Epithelial cell of prostate (primary cell): ENCODE measurements at places on chromosomes 6 and 20.

DNA sequence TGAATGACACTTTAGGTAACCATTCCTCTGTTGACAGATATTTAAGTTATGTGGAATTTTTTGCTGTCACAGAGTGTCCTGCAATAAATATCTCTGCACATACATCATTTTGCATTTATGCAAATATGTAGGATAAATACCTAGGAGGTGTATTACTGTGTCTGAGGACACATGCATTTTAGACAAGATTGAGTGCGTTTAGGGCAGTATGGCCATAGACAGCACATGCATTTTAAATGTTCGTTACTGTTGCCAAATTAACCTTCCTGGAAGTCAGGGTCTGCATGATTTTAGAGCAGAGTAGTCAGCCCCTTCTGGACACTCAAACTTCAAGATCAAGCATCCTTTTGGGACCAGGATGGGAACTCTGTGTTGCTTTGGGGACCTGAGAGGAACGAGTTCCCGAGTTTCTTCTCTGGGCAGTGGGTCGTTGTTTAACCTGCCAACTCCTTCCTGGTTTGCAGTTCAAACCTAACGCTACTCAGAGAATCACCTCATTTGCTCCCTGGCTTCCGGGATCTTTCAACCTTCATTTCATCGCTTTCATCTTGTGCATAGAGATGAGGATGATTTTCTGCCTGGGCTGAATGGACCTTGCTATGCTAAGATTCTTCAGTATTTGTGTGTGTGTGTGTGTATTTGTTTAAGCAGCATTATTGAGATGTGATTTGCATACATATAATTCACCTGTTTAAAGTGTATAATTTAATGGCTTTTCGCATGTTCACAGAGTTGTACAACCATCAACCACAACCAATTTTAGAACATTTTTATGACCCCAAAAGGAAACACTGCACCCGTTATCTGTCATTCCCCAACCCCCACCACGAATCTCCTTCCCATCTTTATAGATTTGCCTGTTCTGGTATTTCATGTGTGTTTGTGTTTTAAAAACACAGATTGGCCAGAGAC, 9.8 kb downstream of the BCAS4 start:
- DNase-seq = no peak

- DNase-seq = no peak
These were observed 485.6 kb upstream of the SYNCRIP start for GRCh38 chr6:86128130-86128814.

- DNase-seq = no peak
These were observed 14.8 kb downstream of the CD83 start for GRCh38 chr6:14132244-14132920.

DNA sequence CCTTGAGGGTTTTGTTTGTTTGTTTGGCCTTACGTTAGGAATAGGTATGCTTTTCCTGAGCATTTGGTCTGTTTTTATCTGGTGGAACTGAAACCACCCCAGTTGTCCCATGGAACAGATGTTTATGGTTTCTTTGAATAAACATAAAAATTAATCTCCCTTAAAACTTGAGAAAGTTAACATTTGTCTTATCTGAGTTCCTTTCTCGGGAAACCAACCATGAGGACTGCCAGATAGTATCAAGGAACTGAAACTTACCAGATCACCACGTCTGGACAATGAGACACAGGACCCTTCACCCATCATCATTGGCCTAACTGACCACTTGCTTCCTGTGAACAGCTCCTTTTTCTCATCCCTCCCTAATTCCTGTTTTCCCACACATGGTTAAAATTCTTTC, 15.3 kb upstream of the HECA start:
- DNase-seq = no peak

GRCh38 chr6:27956941-27957340, at the start of gene OR2B6:
Gene OR2B6 (plus strand): TSS chr6:27957241. CDS start chr6:27957241, 0 bp downstream.
- no peak for DNase-seq

GRCh38 chr6:44456070-44456965, 68.8 kb downstream of the CDC5L start:
- DNase-seq = no peak

DNA sequence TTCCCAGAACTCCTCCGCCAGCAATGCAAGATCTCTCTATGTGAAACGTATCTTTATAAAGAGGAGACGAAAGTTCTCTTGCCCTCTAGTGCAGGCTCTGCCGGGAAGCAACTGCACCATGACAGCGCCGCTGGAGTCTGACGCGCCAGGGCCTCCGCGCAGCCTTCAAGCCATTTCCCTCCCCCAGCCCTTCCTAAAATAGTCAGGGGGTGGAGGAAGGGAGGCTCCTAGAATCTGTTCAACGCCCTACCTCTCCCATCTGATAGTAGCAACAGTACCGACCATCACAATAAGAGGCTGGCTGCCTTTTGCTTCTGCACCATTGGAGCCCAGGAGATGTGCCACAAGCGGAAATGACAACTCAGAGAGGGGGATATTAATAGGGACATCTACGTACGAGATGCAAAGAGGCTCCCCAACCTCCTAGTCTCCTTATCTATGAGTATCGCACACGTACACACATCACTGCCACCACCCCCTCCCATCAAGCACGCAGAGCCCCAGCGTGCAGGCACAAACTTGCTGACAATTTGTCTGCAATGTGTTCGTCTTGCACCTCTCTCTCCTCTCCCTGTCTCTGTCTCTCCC, 1.0 kb downstream of the SYNE1 start:
- no peak for DNase-seq

- DNase-seq = no peak
These were observed 35.3 kb downstream of the TAF11 start for GRCh38 chr6:34852406-34853085.

GRCh38 chr6:89412071-89413005, at the start of gene RRAGD:
Gene RRAGD (minus strand): TSS chr6:89412273. CDS start chr6:89411993, 280 bp downstream.
- no peak for DNase-seq

DNA sequence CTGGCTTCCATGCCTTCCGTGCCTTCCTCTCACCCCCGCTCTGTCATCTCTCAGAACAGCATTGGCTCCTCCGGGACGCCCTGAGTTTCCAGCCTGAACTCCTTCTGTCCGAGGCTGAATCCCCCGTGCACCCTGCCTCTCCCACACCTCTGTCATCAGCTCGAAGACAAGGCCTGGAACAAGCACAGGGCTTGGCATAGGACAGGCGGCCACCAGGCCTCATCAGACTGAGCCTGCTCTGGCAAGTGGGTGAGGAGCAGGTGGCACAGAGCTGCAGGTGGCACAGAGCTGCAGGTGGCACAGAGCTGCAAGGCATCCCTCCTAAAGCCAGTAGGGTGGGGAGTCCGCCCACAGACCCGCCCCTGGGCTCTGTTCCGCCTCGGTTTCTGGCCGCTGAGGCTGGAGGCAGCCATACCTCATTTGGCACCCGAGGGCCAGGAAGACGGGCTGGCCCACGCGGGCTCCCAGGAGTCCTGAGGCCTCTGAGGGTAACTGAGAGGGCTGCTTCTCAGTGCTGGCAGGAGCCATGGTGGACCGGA, 60.2 kb downstream of the EZR start:
- no peak for DNase-seq

GRCh38 chr6:41741625-41742490, 5.3 kb downstream of the PGC start:
- DNase-seq = no peak
